Stimulated activated CD4-positive, alpha-beta T cell treated with anti-CD3 and anti-CD28 coated beads, Interleukin-15, amount 100 ng/mL, for 24 hours (primary cell): ENCODE measurements at places on chromosomes 5 and 9.

GRCh38 chr9:119370816-119371215, 1.6 kb upstream of the BRINP1 start:
- DNase-seq = peak; percentile 20

DNA sequence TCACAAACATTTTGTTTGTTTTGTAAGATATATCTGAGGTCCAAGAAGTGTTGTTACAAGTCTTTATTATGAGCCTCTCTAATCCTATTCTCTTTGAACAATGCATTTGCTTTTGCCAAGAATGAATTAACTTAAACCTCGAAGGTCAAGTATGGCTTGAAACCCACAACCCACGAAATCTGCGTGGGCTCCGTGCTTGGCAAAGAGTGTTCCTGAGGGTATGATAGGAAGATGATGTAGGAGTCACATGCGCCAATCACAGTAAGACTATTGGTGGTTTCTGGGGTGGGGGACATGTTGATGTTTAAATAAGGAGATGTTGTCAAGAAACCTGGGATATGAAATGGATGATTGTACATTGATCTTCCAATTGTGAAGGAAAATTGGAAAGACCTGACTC, 330.8 kb upstream of the RFX3 start:
- DNase-seq = no peak

DNA sequence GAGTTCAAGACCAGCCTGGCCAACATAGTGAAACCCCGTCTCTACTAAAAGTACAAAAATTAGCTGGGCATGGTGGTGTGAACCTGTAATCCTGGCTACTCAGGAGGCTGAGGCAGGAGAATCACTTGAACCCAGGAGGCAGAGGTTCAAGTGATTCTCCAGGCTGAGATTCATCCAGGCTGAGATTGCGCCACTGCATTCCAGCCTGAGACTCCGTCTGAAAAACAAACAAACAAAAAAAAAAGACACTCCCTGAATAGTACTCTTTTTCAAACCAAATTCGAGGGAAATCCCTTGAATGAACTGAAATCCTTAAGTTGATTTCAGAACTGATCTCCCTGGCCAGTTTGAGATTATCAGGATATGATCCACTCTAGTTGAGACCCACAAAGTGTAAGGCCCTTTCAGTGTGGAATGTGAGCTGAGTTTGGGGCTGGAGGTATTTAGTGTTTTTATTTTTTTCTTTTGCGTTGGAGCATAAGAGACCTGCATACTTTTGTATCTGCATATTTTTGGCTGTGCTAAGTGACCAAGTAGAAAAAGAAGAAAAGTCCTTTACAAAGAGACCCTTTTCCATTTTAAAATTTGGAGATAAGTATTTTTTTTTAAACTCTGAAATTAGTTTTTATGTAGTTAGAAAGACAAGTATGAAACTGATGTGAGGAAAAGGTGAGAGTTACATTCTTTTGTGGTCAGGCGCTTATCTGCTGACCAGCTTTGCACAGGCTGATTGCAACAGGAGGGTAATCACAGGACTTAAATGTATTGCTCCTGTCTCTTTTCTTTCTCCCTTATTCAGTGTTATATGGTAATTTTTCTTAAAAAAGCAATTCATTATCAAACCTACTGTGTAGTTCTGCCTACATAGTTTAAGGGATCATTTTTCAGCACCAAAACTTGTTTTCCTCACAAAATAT, 42.9 kb downstream of the TMEFF1 start:
- DNase-seq = no peak

GRCh38 chr5:74127381-74128320, 501.7 kb downstream of the ARHGEF28 start:
- no peak for DNase-seq

DNA sequence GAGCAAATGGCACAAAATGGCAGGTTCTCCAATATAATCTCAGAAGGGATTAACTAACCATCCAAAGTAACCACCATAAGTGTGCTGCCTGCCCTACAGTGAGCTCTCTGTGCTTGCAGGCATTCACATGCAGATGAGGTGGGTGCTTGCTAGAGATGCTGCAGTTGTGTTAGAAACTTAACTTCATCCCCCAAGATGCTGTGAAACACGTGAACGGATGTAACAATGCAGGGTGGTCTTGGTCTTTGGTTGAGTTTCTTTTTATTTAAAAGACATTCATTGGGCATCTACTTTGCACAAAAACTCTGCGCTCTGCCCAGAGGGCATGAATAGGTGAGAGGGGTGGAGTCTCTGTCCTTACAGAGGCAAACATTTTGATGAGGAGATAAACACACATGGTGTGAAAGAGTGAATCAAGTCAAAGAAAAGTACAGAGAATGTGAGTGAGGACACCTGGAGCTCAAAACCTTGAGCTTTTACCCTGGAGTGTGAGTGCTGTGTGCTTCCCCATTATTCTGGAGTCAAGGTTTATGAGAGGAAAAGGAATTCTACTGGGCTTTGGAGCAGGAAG, 143.9 kb upstream of the DAP start:
- DNase-seq = no peak

DNA sequence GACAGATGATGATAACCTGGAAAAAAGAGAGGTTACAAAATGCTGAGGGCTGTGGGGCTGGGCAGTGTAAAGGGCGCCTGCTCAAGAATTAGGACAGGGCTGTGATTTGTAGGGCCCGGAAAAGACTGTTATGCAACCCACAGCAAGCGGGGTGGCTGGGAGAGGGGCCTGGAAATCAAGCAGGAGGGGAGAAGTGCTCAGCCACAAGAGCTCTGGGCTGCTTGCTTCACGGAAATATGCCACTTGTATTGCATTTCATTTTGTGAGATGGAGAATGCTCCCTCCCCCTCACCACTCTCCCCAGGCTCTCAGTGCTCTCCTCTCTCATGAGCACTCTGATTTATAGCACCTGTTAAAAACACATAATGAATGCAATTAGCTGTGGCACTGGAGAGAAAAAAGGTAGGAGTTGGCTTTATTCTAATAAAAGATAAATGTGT, 8.4 kb upstream of the HAND1 start:
- no peak for DNase-seq

GRCh38 chr5:36041537-36041845, 25.2 kb downstream of the UGT3A2 start:
- no peak for DNase-seq

DNA sequence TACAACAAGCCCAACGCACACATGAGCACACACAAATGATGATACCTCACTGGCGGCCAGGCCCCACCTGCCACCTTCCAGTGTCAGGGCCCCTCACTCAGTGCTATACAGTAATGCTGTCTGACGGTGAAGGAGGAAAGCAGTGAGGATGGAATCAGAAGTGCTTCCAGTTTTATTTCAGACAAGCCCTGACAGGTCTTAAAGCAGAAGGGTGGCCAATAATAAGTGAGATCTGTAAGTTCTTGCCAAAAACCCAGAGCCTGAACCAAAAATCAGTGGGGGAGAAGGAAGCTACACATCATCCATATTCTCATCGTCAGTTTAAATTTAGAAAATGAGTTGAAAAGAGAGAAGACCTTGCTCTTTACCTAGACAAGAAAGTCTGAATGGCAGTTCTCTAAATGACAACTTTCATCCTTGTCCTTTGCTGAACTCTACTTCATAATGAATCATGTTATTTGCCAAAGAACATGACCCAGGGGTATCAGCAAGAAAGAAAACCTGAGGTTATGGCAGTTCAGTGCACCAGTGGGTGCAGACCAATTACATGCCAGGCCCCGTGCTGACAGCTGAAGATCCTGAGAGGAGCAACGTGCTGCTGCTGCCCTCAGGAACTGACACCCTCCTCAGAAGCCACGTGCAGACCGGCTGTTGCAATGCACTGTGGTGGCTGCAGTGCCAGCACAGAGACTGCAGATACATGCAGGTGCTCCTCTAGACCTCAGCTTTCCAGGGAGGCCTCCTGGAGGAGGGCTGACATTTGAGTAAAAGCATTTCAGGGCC, 118.7 kb downstream of the DROSHA start:
- DNase-seq = peak; percentile 4

- DNase-seq = no peak
These were observed 195.0 kb upstream of the IRX1 start for GRCh38 chr5:3400659-3401058.

DNA sequence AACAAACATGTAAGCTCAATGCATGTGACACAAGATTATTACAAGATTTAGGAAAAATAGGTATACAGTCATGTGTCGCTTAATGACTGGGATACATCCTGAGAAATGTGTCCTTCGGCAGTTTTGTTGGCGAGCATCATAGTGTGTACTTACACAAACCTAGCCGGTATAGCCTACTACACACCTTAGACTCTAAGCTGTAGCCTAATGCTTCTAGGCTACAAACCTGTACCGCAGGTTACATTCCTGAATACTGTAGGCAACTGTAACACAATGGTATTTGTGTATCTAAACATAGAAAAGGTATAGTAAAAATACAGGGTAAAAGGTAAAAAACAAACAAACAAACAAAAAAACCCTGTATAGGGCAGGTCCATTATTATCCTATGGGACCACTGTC, 27.7 kb downstream of the MSX2 start:
- DNase-seq = no peak

DNA sequence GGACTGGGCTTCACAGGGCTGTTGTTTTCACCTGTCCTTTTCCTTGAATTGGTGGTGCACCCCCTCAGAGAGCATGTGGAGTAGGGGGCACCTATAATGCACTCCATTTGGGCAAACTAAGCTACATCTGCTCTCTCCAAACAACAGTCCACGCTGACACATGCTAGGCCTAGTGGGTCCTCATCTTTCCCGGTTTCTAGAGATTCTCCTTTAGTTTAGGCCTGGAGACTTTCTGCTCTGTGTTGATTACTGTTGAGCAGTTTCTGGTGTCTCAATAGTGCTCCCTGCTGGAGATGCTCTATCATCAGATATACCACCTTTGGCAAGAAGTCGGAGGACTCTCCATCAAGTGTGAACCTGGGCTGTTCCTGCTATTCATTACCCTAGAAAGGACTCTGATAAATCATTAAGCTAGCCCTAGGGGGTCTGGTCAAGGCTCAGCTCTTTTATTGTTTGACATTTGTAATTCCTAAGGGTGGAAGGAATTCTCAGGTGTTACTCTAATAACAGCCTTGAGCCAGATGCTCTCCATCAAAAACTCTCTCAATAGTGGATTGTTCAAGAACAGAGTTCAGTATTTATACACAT, 64.0 kb upstream of the FYB1 start:
- peak; percentile 59 for DNase-seq

DNA sequence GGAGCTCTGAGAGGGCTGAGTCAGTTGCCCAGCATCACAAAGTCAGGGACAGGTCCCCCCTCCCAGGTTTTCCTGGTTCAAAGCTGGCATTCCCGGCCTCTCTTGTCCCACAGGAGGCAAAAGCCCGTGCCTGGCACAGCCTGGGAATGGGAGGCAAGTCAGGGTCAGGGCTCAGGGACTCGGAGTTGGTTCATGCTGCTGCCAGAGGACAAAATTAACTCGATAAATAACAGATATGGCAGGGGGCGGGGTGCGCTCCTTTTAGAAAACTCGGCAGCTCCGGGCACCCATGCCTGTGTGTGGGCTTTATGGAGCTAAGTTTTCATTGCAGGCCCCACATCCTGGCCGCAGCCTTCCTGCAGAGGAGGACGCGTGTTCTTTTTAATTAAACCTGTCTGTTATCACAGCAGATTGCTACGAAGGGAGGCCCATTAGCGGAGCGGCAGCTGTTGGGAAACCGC, 62.8 kb upstream of the LMX1B start:
- DNase-seq = no peak

DNA sequence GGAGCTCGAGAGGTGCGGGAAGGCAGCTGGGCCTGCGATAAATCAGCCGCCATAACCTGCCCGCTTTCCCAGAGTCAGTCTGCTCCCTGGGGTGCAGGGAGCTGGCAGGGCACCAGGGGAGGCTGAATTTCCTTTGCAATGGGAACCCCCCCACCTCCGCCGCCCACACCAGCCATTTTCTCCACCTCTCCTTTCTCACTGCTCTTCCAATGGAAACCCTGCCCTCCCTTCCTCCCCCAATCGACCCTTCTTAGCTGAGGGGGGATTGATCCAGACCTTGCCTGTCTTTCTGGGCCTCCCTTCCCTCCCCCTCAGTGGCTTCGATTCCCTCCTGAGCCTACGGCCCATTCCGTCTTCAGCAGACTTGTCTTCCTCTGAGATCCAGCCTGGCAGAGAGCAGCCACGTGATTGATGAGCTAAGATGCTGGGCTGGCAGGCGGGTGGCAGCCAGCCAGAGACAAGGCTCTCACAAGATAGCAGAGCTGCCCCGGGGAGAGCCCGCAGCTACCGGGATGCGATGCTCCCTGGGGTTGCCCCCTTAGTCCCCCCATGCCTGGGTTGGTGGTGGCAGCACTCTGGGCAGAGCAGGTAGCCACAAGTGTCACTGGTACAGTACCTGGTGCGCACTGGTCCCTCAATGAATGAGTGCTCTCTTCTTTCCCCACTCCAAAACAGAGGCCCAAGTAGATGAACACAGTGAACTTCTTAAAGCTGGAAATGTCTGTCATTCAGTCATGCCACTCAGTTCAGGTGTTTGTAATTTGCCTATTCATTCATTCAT, 53.7 kb upstream of the FABP6 start:
- no peak for DNase-seq

GRCh38 chr5:6184481-6184880, 193.9 kb downstream of the MED10 start:
- no peak for DNase-seq

- DNase-seq = peak; percentile 5
These were observed 42.4 kb downstream of the NTRK2 start for GRCh38 chr9:84711936-84712335.

GRCh38 chr5:96232602-96233001, 200.4 kb downstream of the PCSK1 start:
- DNase-seq = no peak

DNA sequence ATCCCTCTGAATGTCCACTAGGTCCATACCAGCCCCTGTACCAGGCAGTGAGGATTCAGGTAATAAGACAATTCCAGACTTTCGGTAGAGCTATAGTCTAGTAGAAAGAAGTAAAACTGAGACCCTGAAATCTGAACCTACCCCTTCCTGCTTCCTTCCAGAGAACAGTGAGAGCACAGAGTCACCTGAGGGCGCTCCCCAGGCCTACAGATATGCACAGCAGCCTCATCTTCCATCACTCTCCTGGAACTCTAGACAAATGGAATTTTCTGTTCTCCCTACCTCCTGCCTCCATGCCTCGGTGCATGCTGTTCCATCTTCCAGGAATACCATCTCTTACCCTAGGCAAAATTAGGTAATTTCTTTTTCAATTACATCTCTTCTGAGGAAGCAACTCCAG, 3.1 kb upstream of the GNA14 start:
- DNase-seq = no peak
